ENCODE measurements at places on chromosomes 11 and 22. TPM values are rescaled to one million over a fixed set of nuclear protein-coding genes. Genes with fewer than 3 reads are reported as not detected.

Gene DDI1
- not detected for total RNA-seq

Gene FBLN1
- total RNA-seq: 0.14 TPM

Gene NRGN
- 8.2 TPM for total RNA-seq

Gene NCAM1
- total RNA-seq: 0.40 TPM

Gene SCN4B
- total RNA-seq: 0.13 TPM

Gene OR9G1
- total RNA-seq: not detected

Gene C11orf86
- total RNA-seq: not detected

All from thoracic aorta endothelial cell (primary cell).